AG04450 (cell line): ENCODE measurements at places on chromosomes 2 and 18.

- DNase-seq: no peak
These were observed 12.5 kb downstream of the SPATS2L start for GRCh38 chr2:200318940-200319435.

DNA sequence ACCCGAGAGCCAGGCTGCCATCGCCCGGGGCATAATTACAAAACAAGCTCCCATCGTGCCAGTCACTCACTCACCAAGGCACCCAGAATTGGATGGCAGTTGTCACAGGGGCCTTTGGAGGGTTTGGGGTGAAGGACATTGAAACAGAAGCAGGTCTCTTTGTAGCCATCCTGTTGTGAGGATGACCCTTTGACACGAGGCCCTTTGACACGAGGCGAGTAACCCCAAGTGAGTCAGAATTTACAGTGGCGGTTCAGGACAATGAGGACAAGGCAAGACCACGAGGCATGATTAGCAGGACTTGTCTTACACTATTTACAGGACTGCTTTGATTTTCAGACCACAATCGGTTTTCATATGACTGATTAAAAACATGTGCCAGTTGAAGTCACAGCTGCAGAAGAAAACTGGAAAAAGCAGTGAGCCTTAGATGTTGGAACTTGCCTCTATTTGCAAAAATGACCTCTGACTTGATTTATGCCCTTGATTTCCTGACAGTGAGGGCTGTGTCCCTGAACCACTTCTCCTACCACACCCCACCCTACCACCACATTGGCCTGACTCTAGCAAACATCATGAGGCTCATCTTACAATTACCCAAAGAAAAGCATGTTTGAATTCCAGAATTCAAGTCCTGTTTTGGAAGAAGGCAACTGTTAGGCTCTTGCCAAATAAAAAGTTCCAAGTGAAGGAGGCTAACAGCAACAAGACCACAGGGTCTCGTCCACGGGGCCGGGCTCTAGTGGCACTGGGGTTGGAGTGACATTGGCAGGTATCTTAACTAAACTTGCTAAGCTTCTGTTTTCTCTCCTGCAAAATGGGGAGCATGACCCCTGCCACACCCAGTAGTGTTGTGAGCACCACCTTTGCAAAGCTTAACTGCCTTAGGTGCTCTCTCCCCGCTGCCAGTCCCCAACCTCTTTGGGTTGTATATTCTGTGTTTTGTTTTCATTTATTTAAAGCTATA lies 64.4 kb upstream of the FOSL2 start:
- peak; percentile 10 for DNase-seq

DNA sequence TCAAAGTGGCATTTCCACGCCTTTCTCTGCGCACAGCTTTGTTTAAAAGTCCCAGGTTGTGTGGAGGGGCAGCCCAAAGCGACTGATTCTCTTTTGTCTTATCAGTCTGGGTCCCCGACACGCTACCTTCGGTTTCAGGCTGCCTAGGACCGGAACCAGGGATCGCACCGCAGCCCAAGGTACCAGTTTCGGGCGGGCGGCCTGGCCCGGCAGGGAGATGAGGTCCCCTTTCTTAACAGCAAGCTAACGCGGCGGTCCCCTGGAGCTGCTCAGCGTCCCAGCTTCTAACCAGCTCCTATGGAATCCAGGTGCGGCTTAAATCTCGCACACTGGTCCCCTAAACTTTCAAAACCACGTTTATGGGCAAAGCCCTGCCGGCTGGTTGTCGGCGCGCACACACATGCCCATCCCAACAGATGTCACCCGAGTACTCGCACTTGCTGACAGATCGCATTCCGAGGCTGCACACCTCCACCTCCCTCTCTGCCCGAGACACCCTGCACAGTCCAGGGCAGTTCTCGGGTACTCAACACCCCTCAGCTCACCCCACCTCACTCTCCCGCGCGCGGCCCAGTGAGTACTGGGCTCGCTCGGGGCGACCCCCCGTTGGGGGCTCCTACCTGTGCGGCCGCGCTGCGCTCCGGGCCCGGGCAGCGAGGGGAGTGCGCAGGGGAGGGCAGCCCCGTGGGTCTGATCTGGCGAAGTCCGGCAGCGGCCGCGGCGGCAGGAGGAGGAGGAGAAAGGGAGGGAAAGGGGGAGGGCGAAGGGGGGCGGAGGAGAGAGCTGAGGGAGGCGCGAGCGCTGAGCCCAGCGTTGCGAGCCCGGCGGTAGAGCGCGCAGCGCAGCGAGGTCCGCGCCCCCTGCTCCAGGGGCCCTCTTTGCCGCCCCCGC lies at the start of gene EFEMP1:
TSS of gene EFEMP1 (minus strand) at position 692 of the 891 bp plus-strand sequence. CDS start 1,342 bp downstream, outside the sequence.
- no peak for DNase-seq

- no peak for DNase-seq
These were observed 51.4 kb downstream of the BCL2 start for GRCh38 chr18:63267975-63268721.

DNA sequence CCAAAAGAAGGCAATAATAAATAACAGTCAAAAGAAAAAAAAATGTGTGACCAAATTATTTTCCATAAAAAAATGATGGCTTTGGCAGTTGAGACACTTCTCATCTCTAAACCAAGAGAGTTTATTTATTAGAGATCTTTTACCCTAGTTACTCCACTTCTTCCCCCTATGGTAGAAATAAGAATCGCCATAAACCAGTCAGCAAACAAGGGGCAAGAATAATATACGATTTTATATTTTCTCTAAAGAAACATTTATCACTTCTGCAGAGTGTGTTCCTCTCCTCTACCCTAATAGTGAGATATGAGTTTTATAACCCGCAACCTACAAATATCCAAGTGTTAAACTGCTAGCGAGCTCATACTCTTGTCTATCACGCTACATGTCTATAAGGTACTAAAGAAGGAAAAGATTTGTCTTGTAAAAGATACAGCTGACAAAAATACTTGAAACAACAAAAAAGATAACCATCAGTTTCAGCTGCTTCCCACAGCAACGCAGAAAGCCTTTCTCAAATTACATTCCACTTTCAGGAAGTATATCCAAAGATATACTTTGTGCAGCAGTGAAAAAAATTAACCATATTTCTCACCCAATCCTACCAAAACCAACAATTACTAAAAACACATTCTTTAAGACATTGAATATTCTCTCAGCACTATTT lies 2.3 kb downstream of the RNF103 start:
- no peak for DNase-seq

DNA sequence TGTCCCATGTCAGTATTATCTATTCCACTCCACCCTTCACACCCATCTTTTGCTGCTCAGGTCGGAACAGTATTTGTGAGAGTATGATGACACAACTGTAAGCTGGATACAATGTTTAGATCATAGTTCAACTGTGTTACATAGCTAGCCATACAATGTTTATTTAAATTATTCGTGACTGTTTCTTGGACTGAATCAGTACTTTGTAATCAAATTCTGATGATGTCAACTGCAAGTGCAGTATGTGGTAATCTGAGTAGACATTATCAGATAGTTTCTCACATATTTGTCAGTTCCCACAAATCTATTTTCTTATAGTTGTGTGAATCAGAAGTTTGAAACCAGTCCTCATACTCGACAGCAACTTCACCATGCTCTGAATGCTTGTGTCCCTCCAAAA lies 177.6 kb downstream of the ZNF407 start:
- peak; percentile 81 for DNase-seq

GRCh38 chr2:3043726-3044125 lies 333.9 kb downstream of the EIPR1 start:
- no peak for DNase-seq

- no peak for DNase-seq
These were observed 16.8 kb upstream of the TMEM131 start for GRCh38 chr2:98012561-98012991.

- no peak for DNase-seq
These were observed 2.9 kb downstream of the CTDP1 start for GRCh38 chr18:79682481-79682880.

GRCh38 chr2:97870396-97870843 lies 125.3 kb downstream of the TMEM131 start:
- peak; percentile 58 for DNase-seq

- DNase-seq: no peak
These were observed 4.1 kb upstream of the CYS1 start for GRCh38 chr2:10084223-10084865.

DNA sequence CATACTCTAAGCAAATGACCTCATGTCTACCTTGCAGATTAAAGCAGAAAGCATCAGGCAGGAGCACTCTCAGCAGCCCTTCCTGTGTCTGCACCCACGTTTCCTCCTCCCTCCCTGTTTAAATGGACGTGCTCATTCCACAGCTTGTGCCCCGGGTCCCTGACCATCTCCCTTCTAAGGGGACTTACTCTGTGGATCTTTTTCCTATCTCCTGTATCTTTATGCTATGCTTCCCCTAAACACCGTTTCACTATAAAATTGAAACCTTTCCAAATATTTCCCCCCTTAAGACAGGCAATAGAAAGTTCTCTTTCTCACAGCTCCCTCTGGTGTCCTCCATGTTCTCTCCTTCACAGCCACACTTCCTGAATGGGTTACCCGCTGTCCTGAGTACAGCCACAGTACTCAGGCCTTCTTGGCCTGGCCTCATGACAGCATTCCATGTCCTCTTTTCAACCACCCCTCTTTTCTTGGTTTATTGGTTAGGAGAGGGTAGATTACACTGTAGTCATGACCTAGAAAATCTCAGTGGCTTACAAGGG lies 41.1 kb downstream of the TMEM185B start:
- no peak for DNase-seq

GRCh38 chr18:49730951-49731391 lies 82.4 kb downstream of the ACAA2 start:
- no peak for DNase-seq

- DNase-seq: no peak
These were observed 34.2 kb upstream of the CTDP1 start for GRCh38 chr18:79645291-79645983.

GRCh38 chr2:26605999-26606846 lies 34.9 kb downstream of the CIB4 start:
- DNase-seq: no peak

GRCh38 chr2:85577063-85577385 lies 362 bp upstream of the VAMP8 start:
- no peak for DNase-seq

DNA sequence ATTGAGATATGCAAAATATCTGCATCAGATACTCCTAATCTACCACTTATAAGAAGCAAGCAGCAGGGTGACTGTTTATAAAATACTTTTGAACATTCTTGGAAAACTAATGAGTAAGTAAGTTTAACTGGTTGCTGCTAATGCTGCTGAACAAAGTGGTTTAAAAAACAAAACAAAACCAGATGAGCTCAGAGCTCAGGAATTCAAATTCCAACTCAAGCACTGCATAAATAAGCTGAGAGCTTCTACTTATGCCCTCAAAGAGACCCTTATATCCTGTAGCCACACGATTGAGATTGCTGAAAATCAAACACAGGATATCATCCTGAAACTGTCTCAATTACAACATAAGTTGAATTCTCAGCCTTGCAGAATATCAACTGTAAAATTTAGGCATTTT lies 62.3 kb upstream of the NYAP2 start:
- peak; percentile 45 for DNase-seq

DNA sequence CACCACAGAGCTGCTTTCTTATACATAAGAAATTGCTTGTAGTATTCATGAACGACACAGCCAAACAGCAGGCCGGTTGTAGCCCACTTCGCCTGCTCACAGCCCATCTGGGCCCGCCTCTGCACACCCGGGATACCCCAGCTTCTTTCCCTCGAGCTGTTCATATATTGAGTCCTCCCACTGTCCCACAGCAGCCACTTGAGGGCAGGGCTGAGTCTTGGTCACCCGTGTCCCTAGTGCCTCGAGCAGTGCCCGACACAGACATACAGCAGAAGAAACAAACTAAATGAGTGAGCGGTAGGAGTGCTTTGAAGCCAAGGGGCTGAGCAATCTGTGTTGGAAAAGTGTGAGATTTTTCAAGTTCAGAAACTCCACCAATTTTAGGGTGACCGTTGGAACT lies 251.4 kb downstream of the KLHL29 start:
- DNase-seq: no peak

GRCh38 chr18:3330622-3331021 lies 68.7 kb downstream of the MYL12B start:
- no peak for DNase-seq

DNA sequence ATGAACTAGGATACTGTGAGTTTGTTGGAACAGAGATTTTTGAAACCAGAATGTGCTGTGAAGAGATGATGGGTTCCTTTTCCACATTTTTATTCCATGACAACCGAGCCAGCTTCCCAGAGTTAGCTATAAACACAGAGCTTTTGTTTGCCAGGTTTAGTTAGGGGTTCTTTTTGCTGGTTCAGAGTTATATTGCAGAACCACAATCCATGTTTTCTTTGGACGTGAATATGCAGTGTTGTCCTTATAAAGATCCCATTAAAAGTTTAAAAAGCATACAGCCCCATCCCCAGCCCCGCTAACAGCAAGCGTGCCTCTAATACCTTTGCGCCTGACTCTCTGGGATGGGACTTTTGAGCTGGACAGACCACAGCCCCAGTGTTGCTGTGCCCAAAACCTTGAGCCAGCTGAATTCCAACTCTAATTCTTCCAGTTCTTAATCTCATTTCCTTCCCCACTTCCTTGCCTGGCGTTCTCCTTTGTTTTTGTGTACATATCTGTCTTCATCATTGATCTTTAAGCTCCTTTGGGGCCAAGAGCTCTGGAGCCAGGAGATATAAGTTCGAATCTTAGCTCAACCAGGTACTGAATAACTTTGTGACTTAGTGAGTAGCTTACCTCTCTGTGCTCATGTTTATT lies 72.3 kb downstream of the SPATS2L start:
- DNase-seq: no peak

- no peak for DNase-seq
These were observed 82.0 kb downstream of the PHLPP1 start for GRCh38 chr18:62797329-62797728.

DNA sequence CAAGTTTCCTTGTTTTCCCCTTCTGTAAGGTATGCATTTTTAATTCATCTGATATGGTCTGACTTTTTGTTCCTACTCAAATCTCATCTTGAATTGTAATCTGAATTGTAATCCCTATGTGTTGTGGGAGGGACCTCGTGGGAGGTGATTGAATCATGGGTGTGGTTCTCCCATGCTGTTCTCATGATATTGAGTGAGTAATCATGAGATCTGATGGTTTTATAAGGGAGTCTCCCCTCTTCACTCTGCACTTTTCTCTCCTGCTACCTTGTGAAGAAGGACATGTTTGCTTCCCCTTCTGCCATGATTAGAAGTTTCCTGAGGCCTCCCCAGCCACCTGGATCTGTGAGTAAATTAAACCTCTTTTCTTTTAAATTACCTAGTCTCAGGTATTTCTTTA lies 476.1 kb downstream of the LPIN1 start:
- no peak for DNase-seq
